ENCODE measurements at places on chromosomes 16 and 17. TPM values are rescaled to one million over a fixed set of nuclear protein-coding genes. Genes with fewer than 3 reads are reported as not detected.

- DNase-seq: peak; percentile 65
Observed at GRCh38 chr16:81560979-81561657, 116.5 kb downstream of the CMIP start.

- no peak for DNase-seq
Observed at GRCh38 chr16:61005952-61006351, 1030.3 kb downstream of the CDH8 start.

DNA sequence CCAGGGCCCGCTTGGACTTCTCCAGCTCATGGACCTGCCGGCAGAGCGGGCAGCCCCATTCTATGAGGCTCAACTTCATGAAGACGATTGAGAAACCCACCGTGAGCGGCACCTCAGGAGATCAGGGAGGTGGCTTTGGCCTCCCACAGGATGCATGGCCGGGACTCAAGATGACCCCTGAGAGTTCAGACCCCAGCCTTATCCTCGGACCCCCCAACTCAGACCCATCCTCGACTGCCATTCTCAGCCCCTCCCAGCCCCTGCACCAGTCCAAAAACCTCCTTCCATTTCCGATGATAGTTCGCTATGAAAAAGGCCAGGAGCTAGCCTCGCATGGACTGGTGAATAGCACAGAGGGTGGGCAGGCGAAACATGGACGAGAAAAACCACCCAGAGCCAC is 71.0 kb downstream of the NDE1 start:
- no peak for DNase-seq

GRCh38 chr16:55126456-55126855 is 195.8 kb downstream of the IRX5 start:
- DNase-seq: no peak

- DNase-seq: peak; percentile 60
Observed at GRCh38 chr16:20865420-20866131, 34.6 kb downstream of the DCUN1D3 start.

The KRTAP3-2 gene
- not detected for polyA plus RNA-seq

The CBFB gene
- polyA plus RNA-seq: 52.3 TPM

The KRT15 gene
- polyA plus RNA-seq: 2.7 TPM

The CEMP1 gene
- 2.9 TPM for polyA plus RNA-seq
